ENCODE measurements at places on chromosomes 13 and 19.
A peak's percentile ranks its signal among the peaks of the same experiment; 100 is the strongest.

DNA sequence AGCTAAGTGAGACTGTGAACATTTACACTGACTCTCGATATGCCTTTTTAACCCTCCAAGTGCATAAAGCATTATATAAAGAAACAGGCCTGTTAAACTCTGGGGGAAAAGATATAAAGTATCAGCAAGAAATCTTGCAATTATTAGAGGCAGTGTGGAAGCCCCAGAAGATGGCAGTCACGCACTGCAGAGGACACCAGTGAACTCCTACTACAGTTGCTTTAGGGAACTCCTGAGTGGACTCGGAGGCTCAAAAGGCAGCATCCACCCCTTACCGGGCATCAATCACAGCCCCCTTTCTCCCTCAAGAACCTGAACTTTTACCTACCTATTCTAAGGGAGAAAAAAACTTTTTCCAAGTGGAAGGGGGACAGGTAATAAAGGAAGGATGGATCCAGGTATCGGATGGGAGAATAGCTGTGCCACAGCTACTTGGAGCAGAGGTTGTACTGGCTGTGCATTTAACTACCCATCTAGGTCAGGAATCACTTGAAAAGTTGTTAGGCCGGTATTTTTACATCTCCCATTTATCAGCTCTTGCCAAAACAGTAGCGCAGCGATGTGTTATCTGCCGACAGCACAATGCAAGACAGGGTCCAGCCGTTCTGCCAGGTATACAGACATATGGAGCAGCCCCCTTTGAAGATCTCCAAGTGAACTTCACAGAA is 80.1 kb downstream of the ZNF486 start:
- peak; percentile 9 for DNase-seq

DNA sequence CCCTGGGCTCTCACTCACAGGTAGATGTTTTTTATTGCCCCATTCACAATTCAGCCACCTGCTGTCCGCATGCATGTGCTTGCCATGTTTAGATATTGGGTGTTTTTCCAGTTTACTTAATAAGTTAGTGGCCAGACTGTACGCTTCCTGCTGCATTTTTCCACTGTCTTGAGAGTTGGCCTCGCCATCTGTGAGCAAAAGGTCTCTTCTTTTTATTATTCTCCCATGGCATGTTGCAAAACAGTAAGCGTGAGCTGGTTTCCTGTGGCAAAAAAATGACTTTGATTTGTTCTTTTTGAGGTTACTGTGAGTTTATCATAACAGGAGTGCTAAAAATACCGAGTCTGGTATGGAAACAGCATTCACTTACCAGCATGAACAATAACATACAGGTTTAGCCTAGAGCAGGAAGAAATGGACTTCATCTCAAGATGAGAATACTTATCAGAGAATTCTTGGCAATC is 46.0 kb downstream of the SAE1 start:
- no peak for DNase-seq

- no peak for DNase-seq
Observed at GRCh38 chr19:5973867-5974635, 3.9 kb downstream of the RANBP3 start.

GRCh38 chr13:45696610-45697226 is 5.4 kb upstream of the CBY2 start:
- no peak for DNase-seq

- DNase-seq = no peak
Observed at GRCh38 chr13:41133951-41134350, 1.3 kb upstream of the KBTBD6 start.

DNA sequence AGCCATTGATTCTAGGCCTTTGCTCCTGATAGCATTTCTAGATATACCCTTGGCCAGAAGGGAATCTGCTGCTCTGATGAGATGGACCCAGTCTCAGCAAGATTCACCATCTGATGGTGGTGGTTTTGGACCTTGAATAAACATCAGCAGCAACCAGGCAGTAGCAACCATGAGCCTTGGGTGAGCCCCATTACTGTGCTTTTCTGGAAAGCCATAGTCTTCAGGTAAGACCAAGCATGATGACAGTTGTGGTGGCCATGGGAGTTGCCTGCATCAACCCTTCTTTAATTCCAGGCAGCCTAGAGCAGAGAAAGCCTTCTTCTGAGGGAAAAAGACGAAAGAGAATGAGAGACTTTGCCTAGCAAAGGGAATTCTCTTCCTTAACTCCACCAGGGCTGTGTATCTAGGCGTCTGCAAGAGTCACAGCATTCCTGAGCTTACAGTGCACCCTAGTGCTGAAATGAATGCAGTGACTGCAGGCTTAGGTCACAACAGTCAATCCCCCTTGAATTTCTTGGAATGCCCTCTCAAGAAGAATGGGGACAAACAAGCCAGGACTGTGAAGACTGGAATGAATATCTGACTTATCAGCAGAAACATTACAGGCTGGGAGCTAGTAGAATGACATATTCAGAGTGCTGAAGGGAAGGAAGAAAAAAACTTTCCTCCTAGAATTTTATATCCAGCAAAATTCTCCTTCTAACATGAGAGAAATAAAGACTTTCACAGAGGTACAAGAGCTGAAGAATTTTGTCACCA is 942.4 kb upstream of the PCDH20 start:
- DNase-seq = peak; percentile 23

DNA sequence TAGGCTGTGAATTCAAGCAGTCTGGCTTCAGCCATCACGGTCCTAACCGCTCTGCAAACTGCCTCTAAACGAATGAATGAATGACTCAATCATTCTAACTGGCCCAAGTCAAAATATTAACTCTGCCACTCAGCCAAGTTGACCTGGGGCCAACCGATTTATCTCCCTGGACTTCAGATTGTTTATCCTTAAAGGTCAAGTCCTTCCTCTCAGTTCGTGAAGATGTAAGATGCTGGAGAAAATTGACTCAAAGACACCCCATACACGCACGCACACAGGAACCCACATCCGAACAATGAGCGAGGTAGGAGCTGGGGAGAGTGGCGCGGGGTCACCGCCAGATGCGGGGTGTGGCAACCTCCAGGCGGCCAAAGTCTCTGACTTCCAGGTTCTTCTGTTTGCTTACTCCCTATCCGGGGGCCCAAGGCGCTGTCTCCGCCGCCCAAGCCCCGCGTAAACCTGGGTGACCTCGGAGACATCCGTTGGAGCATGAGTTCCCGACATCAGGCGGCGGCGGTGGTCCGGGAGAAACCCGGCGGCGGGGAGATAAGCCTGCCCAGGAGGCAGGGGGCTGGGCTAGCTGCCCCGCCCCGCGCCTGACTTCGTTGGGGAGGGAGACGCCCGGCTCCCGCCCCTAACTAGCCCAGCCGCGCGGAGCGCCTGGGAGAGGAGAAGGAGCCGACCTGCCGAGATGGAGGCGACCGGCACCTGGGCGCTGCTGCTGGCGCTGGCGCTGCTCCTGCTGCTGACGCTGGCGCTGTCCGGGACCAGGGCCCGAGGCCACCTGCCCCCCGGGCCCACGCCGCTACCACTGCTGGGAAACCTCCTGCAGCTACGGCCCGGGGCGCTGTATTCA is at the start of gene CYP2S1:
Gene CYP2S1, plus strand, starts transcription at position 646 of the 856 bp plus-strand sequence. Its CDS starts 46 bp downstream, at position 692.
- peak; percentile 84 for DNase-seq

DNA sequence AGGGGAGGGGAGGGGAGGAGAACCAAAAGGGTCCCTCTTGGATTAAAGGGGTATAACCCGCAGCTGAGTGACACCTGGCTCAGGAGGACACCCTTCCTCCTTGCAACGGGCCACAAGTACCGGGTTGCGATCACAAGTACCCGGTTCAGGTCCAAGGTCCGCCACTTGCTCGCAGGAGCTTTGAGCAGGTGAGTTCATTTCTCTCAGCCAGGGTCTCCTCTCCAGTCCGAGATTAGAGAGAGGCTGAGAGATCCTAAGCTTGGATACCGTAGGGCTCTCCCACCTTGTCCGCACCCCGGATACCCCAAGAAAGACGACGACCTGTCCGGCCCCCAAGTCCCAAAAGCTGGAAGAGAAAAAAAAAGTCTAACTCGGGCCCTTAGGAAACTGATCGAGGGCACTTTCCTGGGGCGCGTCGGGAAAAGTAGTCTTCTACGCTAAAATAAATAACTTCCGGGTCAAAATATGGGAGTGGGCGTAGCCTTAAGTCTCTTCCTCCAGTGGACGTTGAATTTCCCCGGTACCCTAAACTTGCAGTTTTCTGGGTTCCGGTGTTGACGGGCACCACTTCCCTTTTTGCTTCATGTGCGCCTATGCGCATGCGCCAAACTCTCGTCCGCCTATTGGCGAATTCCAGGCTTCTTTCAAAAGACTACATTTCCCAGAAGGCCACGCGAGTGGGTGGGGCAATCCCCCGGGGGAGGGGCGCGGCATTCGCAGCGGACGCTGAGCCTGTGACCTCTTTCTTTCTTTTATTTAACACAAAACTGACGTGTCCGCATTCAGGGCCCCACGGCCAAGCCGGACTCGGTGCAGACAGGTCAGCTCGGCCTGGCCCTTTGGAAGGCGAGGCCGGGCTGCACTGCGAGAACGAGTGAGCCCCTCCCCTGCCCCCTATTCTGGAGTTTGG is 4.4 kb downstream of the C19orf67 start:
- DNase-seq = peak; percentile 100

DNA sequence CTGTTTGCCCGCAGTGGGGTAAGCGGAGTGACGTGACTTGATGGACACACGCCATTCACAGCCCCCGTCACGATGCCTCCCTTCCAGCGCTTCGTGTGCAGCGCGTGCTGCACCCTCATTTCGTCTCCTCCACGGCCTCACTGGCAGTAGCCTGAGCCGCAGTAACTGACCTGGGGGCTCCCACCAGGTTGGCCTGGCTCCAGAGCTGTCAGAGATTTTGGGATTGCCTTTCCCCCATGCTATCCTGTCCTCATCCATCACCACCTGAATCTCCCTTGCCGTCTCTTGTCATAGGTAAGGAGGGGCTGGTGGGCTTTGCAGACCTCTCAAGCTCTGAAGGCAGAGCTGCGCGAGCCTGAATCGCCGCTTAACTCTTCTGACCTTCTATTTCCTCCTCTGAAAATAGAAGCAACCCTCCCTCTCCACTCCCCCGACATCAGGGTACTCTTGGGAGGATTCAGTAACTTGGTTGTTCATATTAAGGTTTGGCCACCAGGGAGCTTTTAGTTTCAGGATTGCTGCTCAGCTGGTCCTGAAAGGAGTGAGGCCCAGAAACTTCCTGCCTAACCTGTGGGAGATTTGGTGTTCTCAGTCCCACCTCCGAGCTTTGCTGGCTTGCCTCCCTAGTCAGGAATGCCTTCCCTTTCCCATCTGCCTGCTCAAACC is 27.9 kb downstream of the SIGLEC5 start:
- DNase-seq = no peak

GRCh38 chr13:111973186-111973585 is 93.8 kb upstream of the SOX1 start:
- no peak for DNase-seq

DNA sequence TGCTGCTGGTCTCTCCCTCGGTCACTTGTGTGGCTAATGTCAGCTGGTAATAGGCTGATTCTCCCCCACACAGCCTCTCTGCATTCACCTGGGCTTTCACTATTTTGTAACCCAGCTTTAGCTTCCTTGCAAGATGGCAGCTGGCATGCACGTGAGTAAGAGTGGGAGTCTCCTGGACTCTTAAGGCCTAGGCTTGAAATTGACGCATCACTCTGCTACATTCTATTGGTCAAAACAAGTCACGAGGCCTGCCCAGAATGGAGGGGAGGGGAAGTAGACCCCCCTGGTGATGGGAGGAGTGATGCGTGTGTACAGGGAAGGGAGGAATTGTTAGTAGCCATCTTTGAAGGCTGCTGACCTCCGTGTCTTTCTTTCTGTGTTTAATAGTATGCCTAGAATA is 24.9 kb upstream of the PNMA8B start:
- no peak for DNase-seq

DNA sequence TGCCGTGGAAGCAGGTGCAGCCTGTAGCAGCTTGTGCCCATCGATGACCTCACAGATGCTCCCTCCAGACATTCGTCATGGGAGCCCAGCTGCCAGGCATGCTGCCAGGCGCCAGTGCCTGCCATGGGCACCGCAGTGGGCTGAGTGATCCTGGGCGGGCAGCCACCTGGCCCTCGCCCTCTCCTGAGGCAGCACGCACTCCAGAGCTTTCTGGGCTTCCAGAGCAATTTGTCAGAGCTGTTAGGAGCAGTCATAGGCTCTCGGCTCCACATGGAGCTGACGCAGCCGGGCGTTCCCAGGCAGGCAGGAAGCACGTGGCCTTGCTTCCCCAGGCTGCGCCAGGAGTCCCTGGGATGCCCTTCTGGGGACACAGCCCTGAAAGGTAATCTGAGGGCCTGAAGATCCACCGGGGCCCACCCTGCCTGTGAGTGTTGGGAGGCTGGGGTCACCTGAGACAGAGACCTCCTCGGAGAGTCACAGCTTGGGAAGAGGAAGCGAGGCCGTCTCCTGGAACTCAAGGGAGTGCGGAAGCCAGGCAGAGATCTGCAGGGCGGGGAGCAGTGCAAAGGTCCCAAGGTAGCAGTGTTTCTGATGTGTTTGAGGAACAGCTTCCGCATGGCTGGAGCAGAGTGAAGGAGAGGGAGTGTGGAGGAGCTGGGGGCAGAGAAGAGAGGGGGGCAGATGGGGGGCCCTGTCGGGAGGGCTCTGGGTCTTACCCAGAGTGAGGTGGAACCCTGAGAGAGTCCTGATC is 50.6 kb downstream of the DPF1 start:
- no peak for DNase-seq

DNA sequence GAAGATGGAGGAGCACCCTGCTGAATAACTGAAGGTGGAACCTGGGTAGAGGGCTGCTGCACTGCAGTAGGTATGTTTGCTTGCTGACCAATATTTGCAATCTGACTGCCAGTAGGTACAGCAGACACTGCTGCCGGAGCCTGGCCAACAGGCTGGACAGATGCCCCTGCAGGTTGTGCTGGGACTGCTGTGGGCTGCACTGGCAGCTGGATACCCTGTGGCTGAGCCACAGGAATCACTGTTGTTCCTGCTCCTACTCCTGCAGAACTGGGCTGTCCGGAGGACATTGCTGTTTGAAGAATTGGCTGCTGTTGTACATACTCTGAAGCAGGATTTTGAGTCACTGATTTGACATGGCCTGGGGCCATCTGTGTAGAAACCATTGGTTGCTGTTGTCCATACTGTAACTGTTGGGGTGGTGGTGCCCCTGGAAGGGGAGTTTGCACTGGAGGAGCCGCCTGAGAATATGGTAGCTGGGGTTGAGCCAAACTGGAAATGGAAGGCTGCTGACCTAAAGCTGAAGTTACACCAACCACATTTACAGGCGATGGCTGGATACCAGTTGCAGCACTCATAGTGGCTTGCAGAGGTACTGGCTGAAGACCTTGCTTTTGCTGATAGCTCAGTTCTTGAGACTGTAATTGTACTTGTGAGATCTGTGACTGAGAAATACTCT is 2.2 kb downstream of the TSC22D1 start:
- peak; percentile 79 for DNase-seq

- no peak for DNase-seq
Observed at GRCh38 chr13:91554101-91554500, 155.7 kb downstream of the GPC5 start.

DNA sequence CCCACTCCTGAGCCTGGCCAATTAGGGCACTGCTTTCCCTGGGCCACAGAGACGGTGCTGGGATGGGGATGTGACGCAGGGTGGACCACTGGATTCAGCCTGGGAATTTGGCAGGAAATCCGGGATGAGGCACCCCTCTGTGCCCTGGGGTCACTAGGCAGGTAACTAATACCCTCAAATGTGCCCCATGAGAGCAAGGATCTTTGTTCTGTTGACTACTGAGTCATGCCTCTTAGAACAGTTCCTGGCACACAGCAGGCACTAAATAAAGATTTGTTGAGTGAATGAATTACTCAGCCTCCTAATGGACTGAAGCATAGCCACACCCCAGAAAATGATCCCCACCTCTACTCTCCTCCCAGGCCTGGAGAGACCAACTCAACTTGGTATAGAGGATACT is 15.9 kb downstream of the OPA3 start:
- no peak for DNase-seq

All from hematopoietic multipotent progenitor cell treated with erythropoietin and hydrocortisone succinate and interleukin-3 and kit ligand, for 6 days (in vitro differentiated cells).